ENCODE measurements at places on chromosomes 3 and 15.
A peak's percentile ranks its signal among the peaks of the same experiment; 100 is the strongest.

DNA sequence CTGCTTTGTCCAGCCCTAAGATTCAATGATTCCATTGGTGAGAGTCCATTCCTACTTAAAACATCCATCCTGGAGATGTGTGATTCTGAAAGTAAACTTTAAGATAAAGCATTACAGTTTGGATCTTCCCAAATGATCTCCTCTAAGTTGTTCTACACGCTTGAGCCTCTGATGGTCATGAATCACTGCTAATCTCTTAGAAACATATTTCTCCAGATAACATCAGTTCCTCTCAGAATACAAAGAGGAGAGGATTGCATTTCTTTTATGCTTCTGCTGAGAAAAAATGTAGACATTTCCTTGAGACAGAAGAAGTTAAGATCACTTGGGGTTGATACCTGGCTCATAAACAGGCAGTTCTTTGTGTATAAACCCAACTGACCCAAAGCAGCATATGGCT, 281.2 kb upstream of the DPH6 start:
- no peak for DNase-seq

- DNase-seq, result no peak
These were observed 31.6 kb upstream of the CERS3 start for GRCh38 chr15:100560323-100560722.

DNA sequence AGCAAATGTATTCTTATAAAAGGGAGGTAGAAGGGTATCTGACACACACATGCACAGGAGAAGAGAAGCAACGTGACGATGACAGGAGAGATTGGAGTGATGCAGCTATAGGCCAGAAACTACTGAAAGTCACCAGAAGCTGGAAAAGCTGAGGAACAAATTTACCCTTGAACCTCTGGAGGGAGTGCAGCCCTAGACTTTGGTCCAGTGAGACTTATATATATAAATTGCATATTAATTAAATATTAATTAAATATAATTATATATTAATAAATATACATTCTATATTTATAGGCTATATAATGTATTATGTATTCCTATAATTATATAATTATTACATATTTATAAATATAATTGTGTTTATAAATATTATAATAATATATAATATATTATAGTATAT, 96.5 kb upstream of the LMCD1 start:
- DNase-seq, result no peak

DNA sequence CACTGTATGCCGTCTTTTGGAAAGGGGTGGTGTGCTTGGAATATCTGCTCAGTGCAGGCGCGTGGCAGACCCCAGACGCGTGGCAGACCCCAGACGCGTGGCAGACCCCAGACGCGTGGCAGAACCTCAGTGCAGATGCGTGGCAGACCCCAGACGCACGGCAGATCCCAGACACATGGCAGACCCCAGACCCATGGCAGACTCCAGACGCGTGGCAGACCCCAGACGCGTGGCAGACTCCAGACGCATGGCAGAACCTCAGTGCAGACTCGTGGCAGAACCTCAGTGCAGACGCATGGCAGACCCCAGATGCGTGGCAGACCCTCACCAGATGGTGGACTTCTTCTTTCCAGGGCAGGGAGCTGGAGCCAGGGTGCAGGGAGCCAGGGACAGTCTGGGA, 637 bp upstream of the MUC4 start:
- no peak for DNase-seq

- DNase-seq, result no peak
These were observed 227.7 kb upstream of the ST8SIA2 start for GRCh38 chr15:92166029-92166428.

DNA sequence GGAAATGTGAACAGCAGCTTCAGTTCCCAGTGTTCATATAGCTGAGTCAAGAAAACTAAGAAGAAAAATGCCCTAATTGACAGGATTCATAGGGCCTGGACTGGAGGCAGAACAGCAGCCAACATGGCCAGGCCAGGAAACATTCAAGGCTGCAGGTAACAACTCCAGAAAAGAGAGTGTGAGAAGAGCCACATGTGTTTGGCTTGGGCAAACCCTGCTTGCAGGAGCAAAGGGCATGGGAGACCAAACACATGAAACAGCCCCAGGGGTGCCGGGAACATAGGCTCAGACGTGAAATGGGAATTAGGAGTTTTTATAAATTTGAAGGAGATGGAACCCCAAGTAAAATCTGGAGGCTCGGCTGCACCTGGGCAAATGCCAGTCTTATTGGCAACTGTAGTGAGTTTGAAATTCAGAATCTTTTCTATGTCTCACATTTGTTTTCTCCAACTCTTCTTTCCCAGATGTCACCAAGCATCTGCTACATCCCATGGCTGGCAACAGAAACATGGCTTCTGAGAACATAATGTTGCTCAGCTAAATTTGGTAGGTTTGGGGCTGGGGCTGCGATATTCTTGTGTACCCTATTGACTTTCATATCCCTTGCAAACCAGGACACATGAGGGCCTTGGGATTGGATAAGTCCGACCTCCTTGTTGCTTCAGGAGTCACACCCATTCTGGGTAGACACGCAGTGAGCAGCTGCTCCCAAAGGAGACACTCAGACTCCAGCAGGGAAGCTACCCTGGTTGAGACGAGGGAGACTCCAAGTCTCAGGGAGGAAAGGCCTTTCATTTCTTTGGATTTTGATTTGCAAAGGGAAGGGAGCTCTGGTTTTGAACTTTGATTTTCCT, 98.9 kb upstream of the CLSTN2 start:
- DNase-seq, result no peak

DNA sequence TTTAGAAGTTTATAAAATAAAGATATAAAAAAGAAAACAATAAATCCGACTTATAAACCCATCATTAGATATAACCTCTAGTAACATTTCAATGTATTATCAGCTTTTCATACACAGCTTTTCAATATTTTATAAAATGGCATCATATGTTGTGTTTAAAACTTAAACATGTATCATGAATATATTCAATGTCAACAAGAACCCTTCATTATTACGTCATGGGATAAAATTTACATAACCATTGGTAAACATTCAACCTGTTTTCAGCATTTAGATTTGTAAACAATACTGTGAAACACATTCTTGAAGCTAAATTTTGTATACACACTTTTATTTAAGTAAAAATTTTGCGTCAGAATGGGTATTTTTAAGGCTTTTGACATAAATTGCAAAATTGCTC, 153.4 kb upstream of the SOX14 start:
- no peak for DNase-seq

- DNase-seq, result no peak
These were observed 100.6 kb downstream of the UBE2E2 start for GRCh38 chr3:23303601-23304217.

DNA sequence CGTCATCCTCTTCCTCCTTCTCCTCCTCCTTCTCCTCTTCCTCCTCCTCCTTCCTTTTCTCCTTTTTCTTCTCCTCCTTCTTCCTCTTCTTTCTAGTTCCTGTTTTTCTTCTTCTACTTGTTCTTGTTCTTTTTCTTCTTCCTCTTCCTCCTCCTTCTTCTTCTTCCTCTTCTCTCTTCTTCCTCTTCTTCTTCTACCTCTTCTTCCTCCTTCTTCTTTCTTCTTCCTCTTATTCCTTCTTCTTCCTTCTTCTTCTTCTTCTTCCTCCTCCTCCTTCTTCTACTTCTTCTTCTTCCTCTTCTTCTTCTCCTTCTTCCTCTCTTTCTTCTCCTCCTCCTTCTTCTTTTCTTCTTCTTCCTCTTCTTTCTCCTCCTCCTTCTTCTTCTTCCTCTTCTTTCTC, 310.2 kb upstream of the LMCD1 start:
- DNase-seq, result no peak

DNA sequence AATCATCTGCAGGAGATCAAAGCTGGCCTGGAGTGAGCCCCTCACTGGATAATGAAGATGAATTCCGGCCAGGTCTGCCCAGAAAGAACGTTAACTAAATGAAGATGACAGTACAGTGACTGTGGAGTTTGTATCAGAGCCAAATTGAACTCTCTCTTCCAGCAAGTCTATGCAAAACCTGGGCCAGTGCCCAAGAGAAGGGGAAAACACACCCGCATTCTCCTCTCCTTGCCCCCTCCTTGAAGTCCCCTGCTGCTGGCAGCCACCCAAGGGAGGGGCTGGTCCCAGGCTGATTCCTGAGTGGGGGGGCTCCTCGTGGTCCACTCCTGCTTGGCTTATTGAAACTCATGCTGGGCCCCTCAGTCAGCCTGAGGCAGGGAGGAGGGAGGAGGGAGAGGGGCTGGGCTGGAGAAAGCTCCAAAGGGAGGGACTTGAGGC, 155.7 kb downstream of the RAB11A start:
- no peak for DNase-seq

GRCh38 chr3:1477669-1478068, 384.8 kb downstream of the CNTN6 start:
- DNase-seq, result no peak

DNA sequence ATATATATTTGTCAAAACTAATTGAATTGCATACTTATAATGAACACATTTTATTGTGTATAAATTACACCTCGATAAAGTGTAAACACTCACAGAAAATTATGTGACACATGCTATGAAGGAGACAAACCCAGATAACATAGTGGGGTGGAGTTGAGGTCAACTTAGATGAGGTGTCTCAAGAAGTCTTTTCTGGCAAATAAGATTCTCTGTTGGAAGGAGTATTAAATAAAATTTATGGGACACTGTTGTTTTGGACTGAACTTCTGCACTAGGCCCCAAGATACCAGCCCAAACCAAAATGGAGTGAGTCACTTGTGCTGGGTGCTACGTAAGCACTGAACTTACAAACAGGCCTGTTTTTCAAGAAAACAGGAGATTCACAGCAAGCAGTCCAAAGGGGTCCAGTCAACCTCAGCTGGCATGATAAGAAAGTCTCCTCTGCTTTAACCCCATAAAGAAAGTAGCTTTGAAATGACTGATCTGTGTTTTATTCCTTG, 18.7 kb downstream of the ACTC1 start:
- DNase-seq, result no peak

GRCh38 chr3:43369404-43370292, 83.3 kb downstream of the SNRK start:
- no peak for DNase-seq

- DNase-seq, result no peak
These were observed 3.1 kb upstream of the CHRNA3 start for GRCh38 chr15:78623786-78624497.

DNA sequence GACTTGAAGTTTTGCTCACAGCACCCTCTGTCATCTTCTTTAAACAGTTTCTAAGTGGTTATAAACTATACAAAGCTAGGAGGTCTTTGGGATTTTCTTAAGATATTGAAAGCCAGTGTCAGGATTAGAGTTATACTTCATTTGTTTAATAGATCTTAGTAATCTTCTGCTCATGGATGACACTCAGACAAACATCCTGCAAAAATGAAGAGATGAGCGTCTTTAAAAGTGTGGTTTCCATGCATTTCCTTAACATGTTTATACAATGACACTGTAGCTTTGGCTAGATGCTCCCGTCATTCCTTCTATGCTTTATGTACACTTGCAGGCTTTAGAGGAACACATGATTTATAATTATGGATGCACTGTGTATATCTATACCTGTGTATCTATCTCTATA, 182.2 kb downstream of the NAALADL2 start:
- no peak for DNase-seq

DNA sequence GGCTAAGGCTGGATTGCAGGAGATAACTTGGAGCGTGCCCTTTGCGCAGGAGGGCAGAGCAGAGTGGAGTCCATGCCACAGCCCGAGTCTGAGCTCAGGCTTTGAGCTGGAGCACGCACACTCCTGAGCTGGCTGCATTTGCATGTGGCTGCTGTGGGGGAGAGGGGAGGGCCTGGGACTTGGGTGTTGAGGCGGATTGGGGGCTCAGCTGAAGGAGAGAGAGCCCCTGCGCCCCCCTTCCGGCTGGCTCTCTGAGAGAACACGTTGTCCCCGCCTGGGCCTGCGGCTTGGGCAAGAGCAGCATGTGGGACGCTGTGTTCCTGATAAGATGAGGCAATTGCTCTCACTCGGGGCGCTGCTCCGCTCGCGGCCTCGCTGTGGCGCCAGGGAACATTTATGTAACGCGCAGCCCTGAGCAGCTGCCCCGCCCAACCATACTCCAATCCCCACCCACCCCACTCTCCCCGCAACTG, 39.1 kb downstream of the KLF13 start:
- DNase-seq, result peak; percentile 56

DNA sequence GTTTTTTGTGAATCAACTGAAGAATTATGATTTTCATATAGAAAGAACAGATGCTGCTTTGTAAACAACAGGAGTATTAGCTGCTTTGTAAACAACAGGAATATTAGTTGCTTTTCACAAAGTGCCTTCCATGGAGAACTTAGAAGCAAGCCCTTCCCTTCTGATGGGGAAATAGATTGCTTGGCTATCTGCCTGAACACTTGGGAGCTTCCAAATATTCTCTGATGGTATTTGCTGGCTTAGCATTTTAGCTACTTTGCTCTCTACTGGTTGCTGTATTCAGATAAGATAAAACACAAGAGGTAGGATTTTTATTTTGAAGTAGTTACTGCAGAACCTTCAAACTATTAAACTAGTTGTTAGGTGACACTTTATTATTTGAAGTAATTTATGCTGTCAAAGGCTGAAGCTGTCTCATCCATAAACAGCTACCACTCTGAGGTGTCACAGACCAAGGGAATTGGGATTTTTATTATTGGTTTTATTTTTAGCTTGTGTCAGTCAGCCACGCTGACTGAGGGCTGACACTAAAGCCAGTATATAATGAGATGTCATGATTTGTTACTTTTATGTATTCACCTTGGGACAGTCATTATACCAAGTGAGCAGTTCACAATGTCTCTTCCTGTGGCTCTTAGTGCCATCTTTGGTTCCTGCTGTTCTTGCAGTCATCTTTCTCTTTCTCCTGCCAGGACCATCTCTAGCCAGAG, 50.0 kb downstream of the ZIC1 start:
- DNase-seq, result no peak

DNA sequence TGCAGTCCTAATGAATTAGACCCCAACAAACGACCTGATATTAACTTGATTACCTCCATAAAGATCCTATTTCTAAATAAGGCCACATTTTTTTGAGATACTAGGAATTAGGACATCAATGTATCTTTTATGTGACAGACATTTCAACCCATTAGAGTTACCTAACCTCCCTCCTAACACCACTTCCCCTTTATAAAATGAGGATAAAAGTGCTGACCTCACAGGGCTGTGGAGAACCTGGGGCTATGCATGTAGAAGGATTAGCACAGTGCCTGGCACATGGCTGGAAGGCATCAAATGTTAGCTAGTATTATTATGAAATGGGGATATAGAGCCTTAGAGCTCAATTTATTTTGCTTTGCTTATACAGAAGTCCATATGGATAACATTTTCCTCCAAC, 53.5 kb upstream of the LRRN1 start:
- no peak for DNase-seq

GRCh38 chr3:39631136-39631535, 163.7 kb downstream of the MOBP start:
- DNase-seq, result no peak

Measured in stimulated activated CD8-positive, alpha-beta memory T cell treated with anti-CD3 and anti-CD28 coated beads, Interleukin-15, amount 100 ng/mL, for 1 hour (primary cell).